ENCODE measurements at places on chromosomes 5 and 9. TPM values are rescaled to one million over a fixed set of nuclear protein-coding genes. Genes with fewer than 3 reads are reported as not detected.
A peak's percentile ranks its signal among the peaks of the same experiment; 100 is the strongest.

The CSNK1G3 gene
- total RNA-seq = 31.9 TPM

The FREM1 gene
- total RNA-seq = not detected

The LEAP2 gene
- 1.8 TPM for total RNA-seq

The FBXL7 gene
- total RNA-seq = not detected

The IFNA2 gene
- total RNA-seq = not detected

DNA sequence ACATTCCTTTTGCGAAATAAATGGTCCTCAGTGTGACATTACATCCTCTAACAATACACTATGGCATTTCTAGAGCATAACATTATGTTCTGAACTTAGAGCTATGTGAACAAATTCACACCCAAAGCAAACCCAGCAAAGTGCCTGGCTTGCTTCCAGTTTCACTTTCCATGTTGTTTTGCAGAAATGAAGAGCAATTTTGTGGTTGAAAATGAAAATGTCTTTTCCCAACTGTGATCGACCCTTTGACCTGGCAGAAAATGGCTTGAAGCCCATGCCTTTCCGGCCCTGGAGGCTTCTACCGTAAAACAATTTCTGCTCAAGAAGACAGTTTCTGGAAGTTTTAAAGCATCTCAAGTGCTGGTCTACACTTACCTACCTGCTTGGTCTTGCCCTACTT lies 344.7 kb upstream of the RGMB start:
- no peak overlapping the region for H3K4me3 ChIP-seq
- H3K27me3 ChIP-seq = peaks cover 4% of the 10 kb centered on the region
- H3K4me1 ChIP-seq = no peaks in the 10 kb centered on the region
- H3K36me3 ChIP-seq = no peaks in the 10 kb centered on the region

DNA sequence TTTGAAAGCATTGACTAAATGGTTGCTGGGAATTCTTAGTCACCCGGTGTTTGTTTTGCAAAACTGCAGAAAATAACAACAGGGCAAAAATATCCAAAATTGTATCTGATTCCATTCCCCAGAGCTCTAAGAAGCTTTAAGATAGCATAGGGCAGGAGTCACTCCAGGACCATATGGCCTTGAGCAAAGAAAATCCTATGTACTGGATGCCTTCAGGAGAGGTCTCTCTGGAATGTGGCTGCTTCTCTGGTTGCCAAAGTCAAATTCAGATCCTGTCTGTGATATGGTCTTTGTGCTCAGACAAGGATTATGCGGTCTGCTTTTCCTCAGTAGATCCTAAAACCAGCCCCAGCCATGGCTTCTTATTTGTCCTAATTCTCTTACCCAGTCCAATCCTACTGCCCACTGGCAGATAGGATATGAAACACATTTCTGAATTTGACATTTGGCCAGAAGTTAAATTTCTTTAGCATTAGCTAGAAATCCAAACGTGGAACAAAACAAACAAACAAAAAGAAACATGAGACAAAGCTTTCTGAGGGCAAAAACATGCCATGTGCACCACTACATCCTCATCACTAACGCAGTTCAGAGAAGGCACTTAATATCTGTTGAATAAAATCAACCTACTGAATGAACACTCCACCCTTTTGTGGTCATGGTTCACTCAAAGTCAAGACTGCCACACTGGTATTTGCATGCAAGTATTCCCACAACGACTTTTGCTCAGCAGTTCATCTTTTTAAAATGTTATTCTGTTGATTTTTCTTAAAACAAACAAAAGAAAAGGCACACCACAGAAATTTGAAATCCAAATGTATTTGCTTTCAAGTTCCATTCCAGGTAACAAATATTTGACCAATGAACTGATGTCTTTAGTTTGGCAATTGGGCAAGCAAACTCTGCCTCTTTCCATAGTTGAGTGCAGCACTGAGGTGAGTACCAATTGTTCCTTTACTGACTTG lies 165.7 kb downstream of the TRPM6 start:
- no peaks in the 10 kb centered on the region for H3K36me3 ChIP-seq
- no peak for DNase-seq
- H3K27me3 ChIP-seq = peaks cover 10% of the 10 kb centered on the region
- no peak overlapping the region for H3K27ac ChIP-seq

GRCh38 chr9:132602207-132602606 lies 19.8 kb downstream of the BARHL1 start:
- peaks cover 76% of the 10 kb centered on the region for H3K36me3 ChIP-seq
- H3K27ac ChIP-seq = no peak overlapping the region
- H3K4me1 ChIP-seq = no peaks in the 10 kb centered on the region
- H3K4me3 ChIP-seq = no peak overlapping the region

GRCh38 chr9:35938474-35939356 lies 19.2 kb downstream of the OR2S2 start:
- no peak for DNase-seq
- H3K4me3 ChIP-seq = no peak overlapping the region
- H3K27ac ChIP-seq = no peak overlapping the region
- H3K4me1 ChIP-seq = peaks cover 61% of the 10 kb centered on the region
- H3K27me3 ChIP-seq = no peaks in the 10 kb centered on the region

DNA sequence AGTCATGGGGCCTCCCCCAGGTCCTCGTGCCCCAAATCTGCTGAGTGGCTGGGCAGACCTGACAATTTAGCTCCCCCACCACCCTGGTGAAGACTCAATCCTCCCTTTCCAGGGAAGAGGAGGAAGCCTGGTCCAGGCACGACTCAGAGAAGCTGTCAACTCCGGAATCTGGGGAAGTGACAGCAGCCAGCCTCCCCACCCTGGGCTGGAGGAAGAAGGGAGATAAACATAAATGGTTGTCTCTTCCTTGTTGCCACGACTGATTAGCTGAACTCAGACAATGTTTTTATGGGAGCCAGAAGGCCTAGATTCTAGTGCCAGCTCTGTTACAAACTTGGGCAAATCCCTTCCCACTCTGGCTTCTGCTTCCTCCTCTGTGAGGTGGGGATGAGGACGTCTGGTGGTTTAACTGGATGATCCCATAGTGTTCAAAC lies 15.4 kb downstream of the CCDC69 start:
- H3K27me3 ChIP-seq = no peaks in the 10 kb centered on the region
- H3K36me3 ChIP-seq = peaks cover 9% of the 10 kb centered on the region
- no peak overlapping the region for H3K4me3 ChIP-seq
- H3K27ac ChIP-seq = peak overlapping the region; percentile 66
- H3K4me1 ChIP-seq = peaks cover 67% of the 10 kb centered on the region

DNA sequence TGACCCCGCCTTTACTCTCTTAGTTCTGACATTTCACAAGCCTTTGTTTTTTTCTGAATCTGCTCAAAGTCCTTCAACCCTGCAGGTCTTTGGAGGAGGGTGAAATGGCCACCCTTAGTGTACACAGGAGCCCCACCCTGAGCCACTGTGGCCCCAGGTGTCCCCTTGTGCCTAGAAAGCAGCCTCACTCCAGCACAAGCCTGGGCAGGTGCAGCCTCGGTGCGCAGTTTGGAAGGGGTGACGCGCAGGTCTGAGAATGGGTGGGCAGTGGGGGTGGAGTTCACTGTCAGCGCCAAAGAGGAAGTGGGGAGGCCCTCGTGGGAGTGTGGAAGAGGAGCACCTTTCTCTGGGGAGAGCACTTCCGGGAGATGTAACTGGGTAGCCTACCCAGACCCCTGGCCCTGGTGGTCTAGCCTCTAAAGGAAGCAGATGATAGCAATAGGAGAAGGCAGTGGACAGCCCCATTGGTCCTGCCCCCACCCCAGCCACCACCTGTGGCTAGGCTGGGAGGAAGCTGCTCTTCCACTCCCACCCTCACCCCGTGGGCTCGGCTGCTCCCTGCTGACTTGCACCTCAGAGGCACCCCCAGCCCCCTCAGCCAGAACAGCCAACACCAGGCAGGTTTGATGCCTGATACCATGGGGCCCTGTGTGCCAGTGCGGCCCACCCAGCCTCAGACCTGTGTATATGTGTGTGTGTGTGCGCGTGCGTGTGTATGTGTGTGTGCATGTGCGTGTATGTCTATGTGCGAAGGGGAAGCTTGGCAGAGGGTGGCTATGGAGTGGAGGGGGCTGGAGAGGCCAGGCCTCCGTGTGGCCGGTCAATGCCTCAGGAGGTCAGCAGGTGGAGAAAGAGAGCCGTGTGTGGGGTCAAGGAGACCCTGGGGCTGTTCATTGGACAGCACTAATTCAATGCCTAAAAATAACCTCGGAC lies 16.8 kb upstream of the DAB2IP start:
- no peak overlapping the region for H3K27ac ChIP-seq
- no peaks in the 10 kb centered on the region for H3K27me3 ChIP-seq
- no peak for DNase-seq

DNA sequence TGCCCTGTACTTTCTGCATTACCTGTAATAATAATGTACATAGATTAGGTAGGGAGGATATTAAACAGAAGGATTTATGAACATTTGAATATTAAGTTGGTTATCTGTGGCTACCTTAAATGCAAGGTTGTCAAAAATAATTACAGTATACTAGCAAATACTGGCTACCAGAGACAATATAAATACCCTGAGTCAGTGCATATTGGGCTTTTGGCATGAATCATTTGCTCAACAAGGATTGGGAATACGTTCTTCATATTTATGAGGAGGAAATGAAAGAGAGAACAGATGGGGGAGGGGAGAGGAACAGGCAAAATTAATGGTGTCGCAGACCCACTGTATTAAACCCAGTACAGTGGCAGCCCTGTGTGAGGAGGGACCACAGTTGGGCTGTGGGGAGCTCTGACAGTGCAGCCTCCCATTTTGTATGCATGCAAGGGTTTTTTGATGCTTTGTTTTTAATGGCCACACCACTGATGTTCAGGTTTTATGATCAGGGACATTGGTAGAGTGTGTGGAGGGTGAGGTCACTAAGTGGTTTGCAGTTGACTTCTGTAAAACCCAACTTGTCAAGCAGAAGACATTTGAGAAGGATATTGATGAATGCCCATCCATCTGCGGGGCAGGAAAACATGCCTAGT lies 56.9 kb downstream of the MVB12B start:
- H3K4me3 ChIP-seq = no peak overlapping the region
- H3K36me3 ChIP-seq = no peaks in the 10 kb centered on the region
- H3K27me3 ChIP-seq = no peaks in the 10 kb centered on the region
- DNase-seq = no peak

DNA sequence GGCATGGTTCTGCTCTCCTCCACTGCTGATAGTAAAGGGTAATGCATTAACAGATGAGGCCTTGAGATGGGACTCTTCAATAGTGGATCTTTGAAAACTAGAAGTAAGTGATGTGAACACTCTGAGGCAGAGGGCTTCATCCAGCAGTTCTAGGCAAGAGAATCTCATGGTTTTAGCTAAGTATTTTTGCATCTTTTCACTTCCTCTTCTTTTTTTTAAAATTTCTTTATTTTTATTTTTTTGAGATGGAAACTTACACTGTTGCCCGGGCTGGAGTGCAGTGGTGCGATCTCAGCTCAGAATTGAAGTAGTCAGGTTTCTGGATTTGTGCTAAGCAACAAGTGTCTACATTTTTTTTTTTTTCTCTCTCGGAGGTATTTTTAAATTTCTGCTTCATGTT lies 101.9 kb downstream of the MTRR start:
- no peak for DNase-seq
- H3K36me3 ChIP-seq = no peaks in the 10 kb centered on the region
- H3K27ac ChIP-seq = no peak overlapping the region
- H3K27me3 ChIP-seq = peaks cover 2% of the 10 kb centered on the region
- H3K4me1 ChIP-seq = no peaks in the 10 kb centered on the region
- no peak overlapping the region for H3K4me3 ChIP-seq

DNA sequence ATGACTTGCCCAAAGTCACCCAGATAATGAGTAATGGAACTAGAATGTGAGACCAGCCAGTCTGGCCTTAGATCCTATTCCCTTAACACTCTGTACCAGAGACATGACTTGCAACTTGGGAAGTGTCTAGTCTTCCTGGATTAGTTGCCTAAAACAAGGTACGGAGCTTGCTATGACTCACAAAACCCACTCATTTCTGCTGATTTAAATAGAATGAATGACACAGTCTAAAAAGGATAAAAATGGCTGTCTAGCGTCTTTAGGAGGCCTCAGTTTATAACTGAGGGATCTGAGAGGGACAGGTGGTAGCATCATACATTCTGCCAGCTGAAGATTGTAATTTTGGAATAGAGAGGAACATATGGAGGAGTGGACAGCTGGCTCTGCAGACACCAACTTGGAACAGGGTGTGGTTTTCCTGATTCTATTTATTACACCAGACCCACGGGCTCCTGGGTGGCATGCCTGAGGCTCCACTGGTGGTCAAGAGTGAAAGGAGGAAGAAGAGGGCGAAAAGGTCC lies 62.7 kb downstream of the ABLIM3 start:
- no peak overlapping the region for H3K4me3 ChIP-seq
- no peaks in the 10 kb centered on the region for H3K4me1 ChIP-seq
- DNase-seq = no peak
- no peaks in the 10 kb centered on the region for H3K36me3 ChIP-seq

- no peak for DNase-seq
- no peak overlapping the region for H3K4me3 ChIP-seq
Measured at GRCh38 chr5:59544573-59544972, 349.0 kb downstream of the PDE4D start.

DNA sequence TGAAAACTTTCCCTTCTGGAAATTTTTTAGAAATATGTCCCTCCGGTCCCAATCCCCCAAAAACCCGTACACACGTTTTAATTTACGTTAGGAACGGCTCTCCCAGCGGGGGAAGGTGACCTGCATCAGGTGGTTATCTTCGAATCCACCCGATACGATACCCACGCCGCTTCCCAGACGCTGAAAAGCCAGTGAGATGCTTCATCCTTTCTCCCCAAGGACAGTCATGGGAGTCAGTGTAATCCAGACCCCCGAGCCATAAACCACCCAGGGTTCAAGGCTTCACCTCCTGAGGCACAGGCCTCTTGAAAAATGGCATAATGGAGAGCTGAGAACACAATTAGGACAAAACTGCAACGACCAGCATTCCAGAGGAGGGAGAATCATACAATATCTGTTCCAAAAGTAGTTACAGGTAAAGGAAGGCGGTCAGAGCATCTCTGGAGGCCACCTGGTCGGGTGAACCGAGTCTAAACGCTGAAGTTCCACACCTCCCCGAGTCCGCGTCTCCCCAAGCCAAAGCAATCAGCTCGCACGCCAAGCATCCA lies 857 bp downstream of the FAM169A start:
- H3K4me3 ChIP-seq = peak overlapping the region; percentile 85
- no peaks in the 10 kb centered on the region for H3K27me3 ChIP-seq
- H3K27ac ChIP-seq = peak overlapping the region; percentile 83
- peaks cover 28% of the 10 kb centered on the region for H3K4me1 ChIP-seq
- no peaks in the 10 kb centered on the region for H3K36me3 ChIP-seq

GRCh38 chr5:98432378-98432777 lies 341.1 kb upstream of the RGMB start:
- H3K36me3 ChIP-seq = no peaks in the 10 kb centered on the region
- no peak overlapping the region for H3K27ac ChIP-seq
- DNase-seq = no peak
- no peaks in the 10 kb centered on the region for H3K4me1 ChIP-seq

DNA sequence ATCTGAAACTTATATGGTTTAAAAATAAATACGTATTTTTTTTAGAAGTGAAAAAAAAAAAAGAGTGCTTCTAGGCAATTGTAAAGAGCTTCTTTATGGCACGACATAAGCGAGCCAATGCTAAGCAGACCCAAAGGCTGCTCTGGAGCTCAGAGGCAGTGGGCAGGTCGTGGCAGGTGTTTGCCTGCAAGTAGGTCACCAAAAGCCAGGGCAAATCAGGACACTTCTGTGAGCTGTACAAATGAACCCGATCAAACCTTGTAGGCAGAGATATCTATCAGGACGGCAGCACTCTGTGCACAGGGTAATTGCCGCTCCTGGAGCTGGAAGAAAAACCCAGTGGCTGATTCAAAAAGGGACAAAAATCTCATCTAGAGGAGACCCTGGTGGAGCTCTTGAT lies 75.9 kb downstream of the IRX2 start:
- DNase-seq = no peak
- H3K36me3 ChIP-seq = no peaks in the 10 kb centered on the region
- H3K4me1 ChIP-seq = no peaks in the 10 kb centered on the region
- no peaks in the 10 kb centered on the region for H3K27me3 ChIP-seq
- no peak overlapping the region for H3K4me3 ChIP-seq
- H3K27ac ChIP-seq = no peak overlapping the region

Data from activated naive CD4-positive, alpha-beta T cell treated with anti-CD3 and anti-CD28 coated beads for 36 hours (primary cell).